Fibroblast of villous mesenchyme (primary cell): ENCODE measurements at places on chromosomes 13 and 19.

DNA sequence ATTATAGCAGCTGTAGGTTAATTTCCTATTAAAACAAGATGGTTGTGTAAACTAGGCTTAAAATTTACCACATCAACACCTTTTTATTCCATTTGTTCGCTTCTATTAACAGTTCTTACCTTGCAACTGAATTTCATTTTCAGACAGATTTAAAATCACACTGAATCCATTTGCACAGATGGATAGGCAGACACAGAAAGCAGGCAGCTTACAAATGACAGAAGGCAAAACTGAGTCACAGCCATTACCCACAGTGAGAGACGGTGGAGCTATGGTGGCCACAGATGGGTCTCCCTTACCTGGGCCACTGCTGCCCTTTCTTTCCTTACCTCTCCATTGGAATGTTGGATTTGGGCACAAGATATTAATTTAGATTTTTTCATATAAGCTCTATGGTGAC lies 1567.8 kb upstream of the SLC10A2 start:
- no peak for DNase-seq

DNA sequence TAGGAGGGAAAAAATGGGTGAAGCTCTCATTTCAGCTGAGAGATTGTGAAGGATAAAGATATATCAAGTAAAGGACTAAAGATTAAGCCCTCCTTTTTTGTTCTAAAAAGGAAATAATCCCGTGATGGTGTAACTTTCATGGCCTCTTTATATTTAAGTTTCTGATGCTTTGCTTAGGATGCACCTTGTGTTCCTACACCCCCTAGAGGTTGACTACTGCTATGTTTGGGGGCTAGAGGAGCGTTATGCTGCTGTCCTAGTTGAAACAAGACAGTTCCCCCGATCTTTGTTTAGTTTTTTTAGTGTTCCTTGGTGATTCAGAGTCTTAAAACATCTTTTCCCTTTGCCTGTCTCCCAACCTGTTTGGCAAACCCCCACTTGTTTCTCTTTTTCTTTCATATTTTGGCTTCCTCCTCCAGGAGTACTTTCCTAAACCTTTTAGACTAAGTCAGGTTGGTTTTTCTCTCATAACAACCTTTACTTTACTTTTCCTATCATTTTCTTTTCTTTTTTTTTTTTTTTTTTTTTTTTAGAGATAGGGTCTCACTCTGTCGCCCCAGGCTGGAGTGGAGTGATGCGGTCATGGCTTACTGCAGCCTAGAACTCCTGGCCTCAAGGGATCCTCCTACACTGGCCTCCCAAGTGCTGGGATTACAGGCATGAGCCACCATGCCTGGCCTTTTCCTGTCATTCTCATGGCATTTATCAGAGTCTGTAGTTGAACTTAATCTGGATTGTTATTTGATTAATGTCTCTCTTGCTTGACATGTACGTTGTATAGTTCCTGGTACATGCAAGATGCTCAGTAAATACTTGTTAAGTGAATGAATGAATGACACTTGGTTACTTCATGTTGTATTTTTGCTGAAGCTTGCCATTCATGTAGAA lies 2.8 kb downstream of the UBA2 start:
- peak; percentile 79 for DNase-seq

DNA sequence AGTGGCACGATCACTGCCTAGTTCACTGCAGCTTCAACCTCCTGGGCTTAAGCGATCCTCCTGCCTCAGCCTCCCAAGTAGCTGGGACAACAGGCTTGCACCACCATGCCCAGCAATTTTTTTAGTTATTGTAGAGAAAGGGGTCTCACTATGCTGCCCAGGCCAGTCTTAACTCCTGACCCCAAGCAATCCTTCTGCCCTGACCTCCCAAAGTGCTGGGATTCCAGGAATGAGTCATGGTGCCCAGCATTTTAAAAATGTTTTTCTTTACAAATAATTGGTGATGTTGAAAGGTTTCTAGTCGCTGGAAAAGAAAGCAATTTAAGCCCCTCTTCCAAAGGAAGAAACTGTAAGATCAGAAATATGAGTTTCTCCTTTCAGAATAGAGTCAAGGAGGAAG lies 19.4 kb downstream of the DYRK1B start:
- no peak for DNase-seq

- peak; percentile 87 for DNase-seq
Observed at GRCh38 chr13:114319441-114319913, 5.2 kb downstream of the CHAMP1 start.

GRCh38 chr13:106095919-106096318 lies 439.5 kb downstream of the EFNB2 start:
- no peak for DNase-seq

GRCh38 chr19:50495020-50495531 lies 15.9 kb downstream of the JOSD2 start:
- no peak for DNase-seq

DNA sequence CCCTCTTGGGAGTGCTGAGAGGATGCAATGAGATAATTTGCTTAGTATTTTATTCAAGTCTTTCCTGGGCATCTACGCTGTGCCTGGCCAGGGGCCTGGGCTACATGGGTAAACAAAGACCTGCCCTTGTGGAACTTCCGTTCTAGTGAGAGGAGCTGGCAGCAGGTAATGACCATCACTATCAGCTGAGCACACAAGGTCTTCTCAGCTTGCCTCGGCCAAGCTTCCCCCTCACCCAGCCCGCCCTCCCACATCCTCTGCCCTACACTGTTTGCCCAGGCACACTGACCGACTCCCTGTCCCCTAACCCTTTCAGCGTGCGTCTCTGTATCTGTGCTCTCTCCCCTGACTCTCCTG lies 8.6 kb upstream of the FKRP start:
- DNase-seq: no peak

GRCh38 chr13:32051156-32051555 lies 19.6 kb downstream of the FRY start:
- no peak for DNase-seq

DNA sequence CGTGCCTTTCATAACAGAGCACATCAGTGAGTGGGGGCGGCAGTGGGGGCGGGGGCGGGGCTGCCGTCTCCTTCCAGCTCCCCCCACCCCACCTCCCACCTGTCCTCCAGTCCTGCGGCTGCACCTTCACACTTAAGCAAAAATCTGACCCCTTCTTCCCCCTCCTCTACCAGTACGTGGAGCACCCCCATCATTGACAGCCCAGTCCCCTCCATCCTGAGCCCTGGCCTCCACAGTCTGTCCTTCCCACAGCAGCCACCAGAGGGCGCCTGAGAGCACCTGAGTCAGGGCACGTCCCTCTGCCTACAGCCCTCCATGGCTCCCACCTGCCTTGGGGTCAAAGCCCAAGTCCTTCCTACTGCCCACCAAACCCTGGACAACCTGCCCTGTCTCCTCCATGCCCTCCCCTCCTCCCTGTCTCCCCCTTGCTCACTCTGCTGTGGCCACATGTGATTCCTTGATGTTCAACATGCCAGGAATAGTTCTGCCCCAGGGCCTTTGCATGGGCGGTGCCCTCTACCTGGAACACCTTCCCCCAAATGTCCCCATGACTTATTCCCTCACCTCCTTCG lies 4.0 kb downstream of the EBI3 start:
- DNase-seq: peak; percentile 14

- DNase-seq: peak; percentile 9
Observed at GRCh38 chr19:16509141-16510061, 13.2 kb downstream of the C19orf44 start.

GRCh38 chr13:35567406-35567980 lies 91.0 kb upstream of the MAB21L1 start:
- DNase-seq: no peak

- DNase-seq: no peak
Observed at GRCh38 chr19:19315444-19315843, 4.9 kb downstream of the SUGP1 start.

- peak; percentile 11 for DNase-seq
Observed at GRCh38 chr13:85828094-85828684, 29.0 kb upstream of the SLITRK6 start.

GRCh38 chr13:112803422-112803821 lies 113.6 kb downstream of the ATP11A start:
- DNase-seq: peak; percentile 33

- DNase-seq: no peak
Observed at GRCh38 chr13:30017880-30018279, 167.5 kb upstream of the UBL3 start.

- no peak for DNase-seq
Observed at GRCh38 chr19:33191501-33191900, 2.6 kb upstream of the LRP3 start.

DNA sequence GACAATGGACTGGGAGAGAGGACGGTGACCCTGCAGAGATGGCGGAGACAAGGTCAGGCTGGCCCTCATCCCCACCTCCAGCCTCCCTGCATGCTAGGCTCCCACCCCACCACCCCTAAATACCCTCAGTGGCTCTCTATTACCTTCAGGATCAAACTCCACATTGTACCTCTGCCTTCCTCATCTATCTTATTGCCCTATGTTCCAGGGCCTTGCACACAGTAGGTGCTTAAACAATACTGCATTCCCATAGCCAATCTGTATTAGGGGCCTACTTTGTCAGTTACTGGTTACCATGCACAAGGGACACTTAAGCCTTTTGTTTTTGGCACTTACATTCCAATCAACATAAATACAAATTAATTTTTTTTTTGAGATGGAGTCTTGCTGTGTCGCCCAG lies 6.5 kb downstream of the PALM3 start:
- DNase-seq: no peak

DNA sequence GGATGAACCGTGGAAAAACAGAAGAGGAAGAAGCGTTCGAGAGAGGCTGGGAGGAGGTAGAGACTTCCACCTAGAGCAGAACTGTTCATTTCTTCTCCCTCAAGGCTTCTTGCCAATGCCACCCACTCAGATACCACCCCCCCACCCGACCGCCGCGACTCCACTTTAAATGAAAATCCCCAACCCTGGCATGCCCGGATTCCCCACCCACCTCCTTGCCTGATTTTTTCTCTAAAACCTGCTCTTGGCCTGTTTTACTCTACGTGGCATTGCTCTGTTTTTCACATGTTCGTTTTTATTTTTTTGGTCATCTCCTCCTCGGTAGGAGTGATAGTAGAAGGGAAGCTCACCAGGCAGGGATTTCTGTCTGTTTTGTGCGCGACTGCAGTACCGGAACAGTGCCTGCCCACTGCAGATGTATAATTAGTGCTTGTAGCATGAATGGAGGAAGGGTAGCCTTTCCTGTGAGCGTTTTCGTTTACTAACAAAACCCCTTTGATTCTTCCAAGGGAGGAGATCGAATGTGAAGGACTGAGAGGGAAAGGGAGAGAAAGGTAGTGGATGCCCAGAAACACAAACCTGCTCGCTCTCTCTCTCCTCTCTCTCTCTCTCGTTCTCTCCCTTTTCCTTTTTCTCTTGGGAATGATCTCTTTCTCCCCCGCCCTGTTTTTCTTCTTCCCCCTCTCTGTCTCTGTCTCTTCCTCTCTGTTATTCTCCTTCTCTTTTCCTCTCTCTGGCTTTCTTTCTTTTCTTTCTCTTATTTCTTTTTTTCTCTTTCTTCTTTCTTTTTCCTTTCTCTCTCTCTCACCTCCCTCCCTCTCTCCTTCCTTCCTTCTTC lies 2.2 kb downstream of the CD70 start:
- DNase-seq: no peak

DNA sequence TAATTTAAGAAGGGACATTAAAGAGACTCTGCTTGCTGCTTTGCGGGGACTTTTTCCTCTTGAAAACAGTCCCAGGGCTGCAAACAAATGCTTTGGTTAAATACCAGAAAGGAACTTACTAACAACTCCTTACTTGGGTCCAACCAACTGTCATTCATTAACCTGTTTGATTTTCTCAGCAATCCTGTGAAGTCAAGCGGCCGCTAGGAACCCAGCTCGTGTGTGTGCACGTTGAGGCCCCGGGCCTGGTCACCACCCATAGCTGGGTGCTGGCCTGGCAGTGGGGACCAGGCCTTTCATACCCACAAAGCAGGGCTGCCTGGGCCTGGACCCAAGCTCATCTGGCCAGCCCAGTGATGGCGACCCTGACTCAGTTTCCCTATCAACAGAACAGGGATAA lies 50.7 kb downstream of the C1QTNF9 start:
- DNase-seq: no peak

DNA sequence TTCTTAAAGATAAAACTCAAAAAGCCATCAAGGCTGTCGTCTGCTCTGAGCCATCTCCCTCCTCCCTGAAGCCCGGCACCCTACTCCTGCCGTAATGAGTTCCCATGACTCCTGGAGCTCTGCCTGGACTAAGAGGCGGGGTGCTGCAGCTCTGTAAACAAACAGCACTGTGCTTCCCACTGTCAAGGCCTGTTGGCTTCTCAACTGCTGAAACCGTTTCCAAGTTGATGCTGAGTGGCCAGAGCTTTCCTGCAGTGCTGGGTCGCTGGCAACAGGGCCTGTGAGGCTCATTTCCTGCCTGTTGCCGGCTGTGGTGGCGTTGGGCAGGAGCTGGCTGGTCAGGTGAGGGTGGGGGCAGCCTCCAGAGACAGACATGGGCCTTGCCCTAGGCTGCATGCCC lies 26.7 kb upstream of the ISYNA1 start:
- DNase-seq: peak; percentile 97

- DNase-seq: no peak
Observed at GRCh38 chr13:73412933-73413332, 354.1 kb downstream of the KLF5 start.

DNA sequence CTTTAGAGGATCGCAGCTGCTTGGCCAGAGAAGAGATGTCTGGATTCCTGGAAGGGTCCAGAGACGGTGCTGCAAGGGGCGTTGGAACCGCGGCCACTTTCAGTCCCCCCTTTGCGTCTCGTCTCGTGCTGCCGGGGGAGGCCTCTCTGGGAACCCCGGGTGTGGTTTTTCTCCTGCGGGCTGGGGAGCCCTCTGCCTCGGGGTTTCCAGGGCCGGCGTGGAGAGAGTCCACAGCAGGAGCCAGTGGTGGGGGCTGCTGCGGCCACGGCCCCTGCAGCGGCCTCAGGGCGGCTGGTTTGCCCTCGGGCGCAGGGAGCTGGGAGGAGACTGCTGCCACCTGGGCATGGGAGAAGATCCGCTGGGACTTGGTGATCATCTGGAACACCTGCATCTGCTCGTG lies 28.5 kb downstream of the ZNF541 start:
- no peak for DNase-seq

DNA sequence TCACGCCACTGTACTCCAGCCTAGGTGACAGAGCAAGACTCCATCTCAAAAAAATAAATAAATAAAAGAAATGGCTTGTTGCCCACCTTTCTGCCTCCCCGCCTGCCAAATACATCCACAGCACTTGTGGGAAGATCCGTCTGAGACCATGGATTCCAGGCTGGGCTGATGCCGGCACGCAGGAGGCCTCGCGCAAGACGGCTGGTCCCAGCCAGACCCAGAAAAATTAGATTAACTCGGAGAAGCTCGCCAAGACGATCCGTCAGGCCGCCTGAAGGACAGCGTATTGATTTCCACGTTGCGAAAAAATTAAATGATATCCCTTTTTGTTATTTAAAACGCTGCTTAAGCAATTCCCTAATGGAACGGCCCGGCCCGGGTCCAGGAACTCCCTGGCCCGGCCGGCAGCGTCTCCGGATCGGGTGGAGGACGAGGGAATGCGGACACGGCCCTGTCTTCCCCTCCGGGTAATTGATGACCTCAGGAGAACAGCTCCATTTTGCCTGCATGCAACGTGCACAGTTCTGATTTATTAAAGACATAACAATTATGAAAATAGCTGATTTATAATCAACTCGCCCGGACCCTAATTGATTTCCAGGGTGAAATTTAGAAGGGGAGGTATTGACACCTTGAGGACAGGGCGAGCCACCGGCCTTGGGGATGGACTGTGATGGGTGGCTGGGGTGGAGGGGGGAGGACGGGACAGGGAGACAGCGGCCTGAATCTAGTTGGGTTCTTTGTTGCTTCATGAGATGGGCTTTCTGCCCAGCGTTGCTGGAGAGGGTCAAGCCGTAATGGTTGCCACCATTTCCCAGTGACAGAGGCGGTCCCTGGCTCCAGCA lies 52.1 kb downstream of the ZNRF4 start:
- DNase-seq: no peak
